HFFc6 (cell line): ENCODE measurements at places on chromosomes 1 and 21. TPM values are rescaled to one million over a fixed set of nuclear protein-coding genes. Genes with fewer than 3 reads are reported as not detected.

FCRL4 gene
- not detected in 3 replicates for total RNA-seq

MSH4 gene
- not detected in 3 replicates for total RNA-seq

- no peak overlapping the region for H3K4me3 ChIP-seq
- H3K4me1 ChIP-seq = peaks cover 47% of the 10 kb centered on the region
- no peaks in the 10 kb centered on the region for H3K36me3 ChIP-seq
- H3K27ac ChIP-seq = peak overlapping the region; percentile 32; the same call in 1 of the 2 replicates
- DNase-seq = no peak
These were observed 60.1 kb upstream of the DAB1 start for GRCh38 chr1:57483954-57484353.

- no peaks in the 10 kb centered on the region; the same call in 1 of the 2 replicates for H3K4me1 ChIP-seq
- DNase-seq = no peak
- no peaks in the 10 kb centered on the region for H3K36me3 ChIP-seq
- peaks cover 29% of the 10 kb centered on the region for H3K27me3 ChIP-seq
- H3K4me3 ChIP-seq = no peak overlapping the region
These were observed 16.3 kb downstream of the FAAH start for GRCh38 chr1:46410156-46411009.
